ENCODE measurements at places on chromosomes 7 and 10. TPM values are rescaled to one million over a fixed set of nuclear protein-coding genes. Genes with fewer than 3 reads are reported as not detected.

GRCh38 chr10:12844811-12845483 is 156.6 kb downstream of the CCDC3 start:
- H3K36me3 ChIP-seq = no peaks in the 10 kb centered on the region
- H3K27ac ChIP-seq = peak overlapping the region; percentile 73
- H3K4me3 ChIP-seq = peak overlapping the region; percentile 26
- H3K4me1 ChIP-seq = peaks cover 22% of the 10 kb centered on the region
- DNase-seq = no peak

- H3K27ac ChIP-seq = no peak overlapping the region
- no peak overlapping the region for H3K4me3 ChIP-seq
- H3K36me3 ChIP-seq = no peaks in the 10 kb centered on the region
- no peaks in the 10 kb centered on the region for H3K4me1 ChIP-seq
These were observed 33.1 kb downstream of the PRR15 start for GRCh38 chr7:29596593-29597178.

Gene VPS41
- 13.4 TPM for total RNA-seq

DNA sequence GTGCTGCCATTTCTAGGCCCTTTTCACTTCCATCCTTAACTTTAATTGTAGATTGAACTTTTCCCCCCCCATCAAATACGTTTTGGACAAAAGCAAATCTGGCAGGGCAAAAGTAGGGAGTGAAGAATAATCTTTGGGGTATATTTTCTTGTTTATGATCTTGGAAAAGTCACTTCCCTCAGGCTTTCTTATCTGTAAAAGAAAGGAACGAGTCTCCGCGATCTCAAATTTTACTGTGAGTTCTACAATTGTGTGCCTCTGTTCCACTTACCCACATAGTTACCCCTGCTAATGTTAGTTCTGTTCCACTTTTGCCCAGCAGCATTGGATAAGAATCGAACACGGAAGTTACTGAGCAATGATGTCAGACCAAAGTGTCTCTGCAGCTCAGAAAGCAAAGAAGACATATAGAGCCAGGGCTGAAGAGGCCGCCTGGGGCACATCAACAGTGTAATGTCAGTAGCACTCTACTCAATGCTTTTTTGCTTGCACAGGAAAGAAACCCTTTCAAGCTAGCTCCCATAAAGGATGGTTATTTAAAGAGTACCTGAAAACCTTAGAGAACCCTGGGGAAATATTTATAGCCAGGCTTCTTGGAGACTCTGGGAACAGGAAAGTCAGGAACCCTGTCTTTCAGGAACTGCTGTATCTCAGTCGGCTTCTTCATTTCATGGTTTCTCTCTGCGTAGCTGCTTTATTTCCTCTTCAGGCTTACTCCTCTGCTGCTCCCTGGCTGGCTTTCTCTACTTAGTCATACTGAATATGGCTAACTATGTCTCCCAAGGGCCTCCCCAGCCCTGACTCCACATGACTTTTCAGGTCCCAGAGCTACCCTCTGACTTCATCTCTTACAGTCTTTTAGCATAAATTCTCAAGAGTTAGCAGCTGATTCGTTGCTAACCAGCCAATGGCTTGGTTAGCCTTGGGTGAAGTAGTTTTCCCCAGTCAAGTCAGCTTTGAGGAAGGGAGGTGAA is 123.7 kb upstream of the FAM3C start:
- H3K36me3 ChIP-seq = no peaks in the 10 kb centered on the region
- DNase-seq = no peak
- H3K27ac ChIP-seq = no peak overlapping the region
- no peaks in the 10 kb centered on the region for H3K4me1 ChIP-seq

- H3K27ac ChIP-seq = peak overlapping the region; percentile 34
- H3K36me3 ChIP-seq = no peaks in the 10 kb centered on the region
- no peak overlapping the region for H3K4me3 ChIP-seq
- peaks cover 6% of the 10 kb centered on the region for H3K4me1 ChIP-seq
These were observed 48.2 kb upstream of the ANKRD1 start for GRCh38 chr10:90969121-90969534.

GRCh38 chr7:88589927-88590326 is 169.6 kb upstream of the ZNF804B start:
- no peaks in the 10 kb centered on the region for H3K27me3 ChIP-seq
- H3K36me3 ChIP-seq = no peaks in the 10 kb centered on the region
- DNase-seq = no peak
- H3K4me1 ChIP-seq = no peaks in the 10 kb centered on the region

- no peak overlapping the region for H3K4me3 ChIP-seq
- H3K27me3 ChIP-seq = no peaks in the 10 kb centered on the region
These were observed 43.2 kb downstream of the BTRC start for GRCh38 chr10:101397140-101397539.

Gene STOX1
- total RNA-seq = 0.11 TPM

Gene STYXL1
- total RNA-seq = 0.96 TPM

- no peaks in the 10 kb centered on the region for H3K4me1 ChIP-seq
- H3K27me3 ChIP-seq = no peaks in the 10 kb centered on the region
- H3K36me3 ChIP-seq = no peaks in the 10 kb centered on the region
- H3K4me3 ChIP-seq = peak overlapping the region; percentile 39
- peak overlapping the region; percentile 87 for H3K27ac ChIP-seq
- no peak for DNase-seq
These were observed 6.0 kb upstream of the REEP3 start for GRCh38 chr10:63515002-63515763.

Data from ascending aorta (tissue), 2 donors.